ENCODE measurements at places on chromosomes 4 and X. TPM values are rescaled to one million over a fixed set of nuclear protein-coding genes. Genes with fewer than 3 reads are reported as not detected.

The AKAP14 gene
- not detected for total RNA-seq

The ATP8A1 gene
- 4.0 TPM for total RNA-seq

The F9 gene
- not detected for total RNA-seq

GRCh38 chr4:51842167-51842553 is 793 bp upstream of the DCUN1D4 start:
- DNase-seq = peak; percentile 22

- peak; percentile 71 for DNase-seq
Measured at GRCh38 chr4:89572224-89572858, 264.6 kb downstream of the SNCA start.

The XG gene
- not detected for total RNA-seq

DNA sequence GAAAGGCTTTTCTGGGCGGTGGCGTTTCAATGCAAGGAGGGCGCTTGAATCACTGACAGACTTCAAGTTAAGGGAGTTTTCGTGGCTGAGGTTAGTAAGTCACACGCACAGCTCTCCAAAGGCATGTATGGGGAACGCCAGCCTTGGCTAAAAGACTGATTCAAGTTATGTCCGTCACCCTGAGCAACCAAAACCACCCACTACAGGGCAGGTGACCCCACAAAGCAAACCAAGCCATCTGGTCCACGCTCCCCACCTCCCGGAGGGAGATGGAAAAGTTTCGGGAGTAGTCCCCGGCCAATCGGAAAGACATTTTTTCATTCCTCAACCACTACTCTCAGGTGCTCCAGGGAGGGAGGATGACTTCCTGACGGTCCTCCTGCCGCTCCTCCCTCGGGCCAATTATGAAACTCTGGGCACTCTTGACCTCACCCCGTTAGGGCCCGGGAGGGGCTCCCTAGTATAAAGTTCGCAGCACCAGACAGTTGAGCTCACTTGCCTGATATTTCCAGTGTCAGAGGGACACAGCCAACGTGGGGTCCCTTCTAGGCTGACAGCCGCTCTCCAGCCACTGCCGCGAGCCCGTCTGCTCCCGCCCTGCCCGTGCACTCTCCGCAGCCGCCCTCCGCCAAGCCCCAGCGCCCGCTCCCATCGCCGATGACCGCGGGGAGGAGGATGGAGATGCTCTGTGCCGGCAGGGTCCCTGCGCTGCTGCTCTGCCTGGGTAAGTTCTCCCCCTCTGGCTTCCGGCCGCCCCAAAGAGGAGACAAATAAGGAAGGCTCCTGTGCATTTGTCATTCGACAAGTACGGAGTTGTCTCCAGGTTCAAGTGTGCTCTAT is at the start of gene EREG:
Gene EREG, plus strand, starts transcription at position 494 of the 840 bp plus-strand sequence. Its CDS starts 164 bp downstream, at position 658.
- DNase-seq = peak; percentile 71

GRCh38 chr4:169530048-169530447 is 82.3 kb downstream of the NEK1 start:
- DNase-seq = no peak

DNA sequence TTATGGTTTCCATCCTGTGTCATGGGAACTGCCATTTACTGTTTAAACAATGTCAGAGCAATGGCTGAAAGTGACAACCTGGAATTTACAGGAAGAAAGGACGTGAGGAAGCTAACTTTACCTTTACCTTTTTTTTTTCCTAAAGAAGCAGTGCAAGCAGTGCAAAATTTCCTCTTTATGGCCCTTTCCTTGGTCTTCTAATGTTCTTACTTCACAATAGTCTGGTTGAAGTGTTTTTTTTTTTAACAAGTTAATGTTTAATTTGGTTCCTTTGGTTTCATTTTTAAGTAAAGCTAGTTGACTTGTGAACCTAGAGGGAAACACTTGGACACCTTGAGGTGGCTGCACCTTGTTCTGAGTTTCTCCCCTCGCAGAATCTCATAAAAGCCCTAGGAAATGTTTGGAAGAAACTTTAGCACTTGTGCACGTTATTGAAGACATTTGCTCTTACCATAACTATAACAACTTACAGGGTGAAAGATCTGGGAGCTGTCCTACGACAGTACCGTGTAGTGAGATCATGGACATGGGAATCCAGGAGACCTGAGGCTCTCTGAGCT is 1.8 kb downstream of the SGMS2 start:
- peak; percentile 98 for DNase-seq

The MAGEB17 gene
- total RNA-seq = not detected

GRCh38 chr4:1226144-1226481 is 22.8 kb downstream of the CTBP1 start:
- no peak for DNase-seq

The TMSB15A gene
- 0.15 TPM for total RNA-seq

DNA sequence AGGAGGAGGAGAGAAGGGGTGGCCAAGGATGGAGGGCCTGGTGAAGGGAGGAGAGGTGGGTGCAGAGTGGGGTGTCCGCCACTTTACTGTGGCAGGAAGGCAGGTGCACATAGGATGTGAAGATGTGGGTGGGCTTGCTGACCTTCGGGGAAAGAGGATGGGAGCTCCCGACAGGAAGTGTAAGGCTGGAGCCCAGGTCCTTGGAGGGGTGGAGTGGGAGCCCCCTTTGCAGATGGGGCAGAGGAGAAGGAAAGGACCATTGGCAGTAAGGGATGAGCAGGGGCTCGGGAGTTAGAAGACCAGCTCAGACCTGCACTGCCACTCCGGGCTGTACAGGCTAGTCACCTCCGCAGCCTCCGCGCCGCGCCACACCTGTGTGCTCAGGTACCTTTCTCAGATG is 89.5 kb downstream of the EVC start:
- DNase-seq = no peak

- no peak for DNase-seq
Measured at GRCh38 chr4:54101190-54102041, 1.5 kb downstream of the GSX2 start.

Measured in renal cortical epithelial cell (primary cell).